ENCODE measurements at places on chromosomes 4 and X. TPM values are rescaled to one million over a fixed set of nuclear protein-coding genes. Genes with fewer than 3 reads are reported as not detected.

The C1QTNF7 gene
- not detected for total RNA-seq

The ITM2A gene
- 185 TPM for total RNA-seq

The CLDN22 gene
- total RNA-seq: not detected

The RS1 gene
- not detected for total RNA-seq

The ZNF280C gene
- total RNA-seq: 6.2 TPM

The PHEX gene
- 0.08 TPM for total RNA-seq

The SERPINA7 gene
- total RNA-seq: not detected

The ZNF630 gene
- total RNA-seq: 0.52 TPM

DNA sequence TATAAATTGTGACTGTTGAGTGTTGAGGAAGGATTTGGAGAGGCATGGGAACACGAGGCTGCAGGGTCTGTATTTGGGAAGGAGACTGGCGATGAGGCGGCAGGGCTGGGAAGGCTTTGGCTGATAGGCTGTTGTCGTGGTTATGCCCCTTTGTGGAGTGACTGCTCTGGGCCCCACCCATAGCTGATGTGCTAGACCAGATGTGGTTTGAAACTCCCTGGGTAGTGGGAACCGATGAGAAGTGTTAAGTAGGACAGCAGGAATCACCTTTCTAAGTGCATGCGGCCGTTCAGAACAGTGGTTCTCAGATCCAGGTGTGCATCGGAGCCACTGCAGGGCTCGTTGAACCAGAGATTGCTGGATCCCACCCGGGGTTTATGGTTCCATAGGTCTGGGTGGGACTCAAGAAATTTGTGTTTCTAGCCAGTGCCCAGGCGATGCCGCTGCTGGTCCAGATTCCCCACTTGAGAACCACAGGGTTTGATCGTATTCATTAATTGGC lies 42.3 kb downstream of the TBC1D14 start:
- H3K4me1 ChIP-seq: peaks cover 24% of the 10 kb centered on the region
- DNase-seq: no peak
- H3K36me3 ChIP-seq: peaks cover 7% of the 10 kb centered on the region
- H3K27ac ChIP-seq: peak overlapping the region; percentile 60
- H3K27me3 ChIP-seq: no peaks in the 10 kb centered on the region

DNA sequence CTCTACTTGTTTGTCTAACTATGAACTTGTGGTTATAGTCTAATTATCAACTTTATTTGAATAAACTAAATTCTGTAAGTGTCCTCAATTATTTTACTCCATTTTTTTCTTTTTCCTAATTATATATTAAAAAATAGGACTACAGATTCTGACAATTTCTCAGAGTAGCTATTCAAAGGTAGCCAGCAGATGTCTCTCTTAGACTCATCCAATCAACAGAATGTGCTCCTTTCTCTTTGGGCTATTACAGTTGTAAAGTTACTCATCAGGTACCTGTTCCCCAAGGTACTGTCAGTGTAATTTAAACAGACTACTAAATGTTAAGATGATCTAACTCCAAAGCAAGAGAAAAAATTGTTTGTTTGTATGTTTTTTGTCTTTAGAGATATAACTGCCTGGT lies 248.6 kb downstream of the PCDH18 start:
- H3K4me3 ChIP-seq: no peak overlapping the region
- no peaks in the 10 kb centered on the region for H3K36me3 ChIP-seq
- no peak overlapping the region for H3K27ac ChIP-seq
- DNase-seq: no peak

DNA sequence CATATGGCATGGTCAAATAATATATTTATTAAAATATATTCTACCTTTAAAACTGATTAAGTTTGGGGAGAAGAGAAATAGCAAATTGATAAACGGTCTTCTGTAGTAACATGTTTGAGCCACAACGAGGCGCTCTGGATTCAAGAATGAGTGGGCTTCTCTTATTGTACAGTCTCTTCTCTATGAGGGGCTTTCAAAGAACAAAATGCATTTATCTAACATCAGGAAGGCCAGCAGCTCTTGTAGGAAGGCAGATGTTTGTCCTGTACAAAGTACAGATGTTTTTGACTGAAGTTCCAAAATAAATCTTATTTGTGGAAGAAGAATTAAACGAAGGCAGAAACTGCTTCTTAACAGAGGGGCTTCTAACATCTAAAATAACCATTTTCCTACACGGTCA lies 153.6 kb downstream of the RASL11B start:
- peaks cover 1% of the 10 kb centered on the region for H3K36me3 ChIP-seq
- H3K4me1 ChIP-seq: peaks cover 34% of the 10 kb centered on the region
- DNase-seq: peak; percentile 13
- no peaks in the 10 kb centered on the region for H3K27me3 ChIP-seq
- no peak overlapping the region for H3K27ac ChIP-seq

GRCh38 chr4:121696581-121697461 lies at the start of gene ANXA5:
TSS of gene ANXA5 (minus strand) at chr4:121696980. CDS start at chr4:121696589, 391 bp downstream.
- peaks cover 49% of the 10 kb centered on the region for H3K4me1 ChIP-seq
- H3K27me3 ChIP-seq: peaks cover 40% of the 10 kb centered on the region
- DNase-seq: peak; percentile 82
- H3K27ac ChIP-seq: peak within 1 kb of the TSS; percentile 100
- peaks cover 31% of the 10 kb centered on the region for H3K36me3 ChIP-seq
- H3K4me3 ChIP-seq: peak within 1 kb of the TSS; percentile 96

DNA sequence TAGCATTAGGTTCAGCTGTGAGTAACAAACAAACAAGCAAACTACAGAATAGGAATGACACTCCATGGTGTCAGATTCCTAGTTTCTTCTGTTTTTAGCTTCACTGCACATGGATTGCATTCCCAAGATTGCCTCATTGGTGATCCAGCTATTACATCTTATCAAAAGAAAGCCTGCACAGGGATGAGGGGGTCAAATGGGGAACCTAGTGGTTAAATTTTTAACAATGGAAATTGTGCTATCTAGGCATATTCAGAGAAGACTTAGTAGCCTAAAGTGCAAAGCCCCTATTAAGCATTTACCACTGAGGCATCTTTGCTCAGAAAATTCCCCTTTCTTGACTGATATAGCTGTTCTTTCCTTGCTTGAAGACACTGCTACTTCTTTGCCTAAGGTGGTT lies 3.9 kb upstream of the TTC29 start:
- peaks cover 20% of the 10 kb centered on the region for H3K4me1 ChIP-seq
- no peak for DNase-seq
- H3K27ac ChIP-seq: no peak overlapping the region
- H3K36me3 ChIP-seq: no peaks in the 10 kb centered on the region

- H3K27ac ChIP-seq: no peak overlapping the region
- DNase-seq: no peak
- no peak overlapping the region for H3K4me3 ChIP-seq
- no peaks in the 10 kb centered on the region for H3K36me3 ChIP-seq
Measured at GRCh38 chrX:16418650-16419049, 231.3 kb upstream of the S100G start.

DNA sequence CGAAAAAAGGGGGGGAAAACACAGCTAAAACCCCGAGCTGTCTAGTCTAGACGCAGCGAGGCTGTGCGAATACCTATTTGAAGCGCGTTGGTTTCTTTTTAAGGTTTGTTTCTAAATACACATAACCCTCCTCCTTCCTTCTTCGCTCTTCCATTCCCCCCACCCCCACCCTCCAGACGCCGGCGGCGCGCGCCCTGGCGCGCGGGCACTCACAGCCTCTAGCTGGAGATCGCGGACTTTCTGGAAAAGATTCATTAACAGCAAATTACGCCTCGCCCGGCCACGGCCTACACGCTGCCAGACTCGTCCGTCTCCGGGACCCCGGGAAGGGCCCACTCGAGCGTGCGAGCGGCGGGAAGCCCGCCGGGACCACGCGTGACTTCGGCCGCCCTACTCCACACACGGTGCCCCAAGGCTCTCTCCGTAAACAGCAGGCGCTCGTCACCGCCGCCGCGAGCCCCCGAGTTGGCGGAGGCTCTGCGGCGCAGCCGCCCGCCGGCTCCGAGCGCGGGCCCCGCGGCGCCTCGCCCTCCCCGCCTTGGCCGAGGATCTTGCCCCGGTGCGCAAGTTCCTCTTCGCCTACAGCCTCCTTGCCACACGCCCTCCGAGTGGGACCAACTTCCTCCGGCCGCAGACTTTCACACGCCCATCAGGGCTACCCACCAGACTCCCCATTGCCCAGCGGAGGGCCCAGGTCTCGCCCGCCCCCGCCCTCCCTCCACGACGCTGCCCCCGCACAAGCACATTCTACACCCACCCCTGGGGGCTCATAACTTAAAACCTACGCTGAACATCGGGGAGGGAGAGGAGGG lies 2.0 kb downstream of the BCOR start:
- peak overlapping the region; percentile 91 for H3K4me3 ChIP-seq
- H3K27ac ChIP-seq: peak overlapping the region; percentile 90
- no peaks in the 10 kb centered on the region for H3K27me3 ChIP-seq
- peak; percentile 32 for DNase-seq
- peaks cover 41% of the 10 kb centered on the region for H3K4me1 ChIP-seq

DNA sequence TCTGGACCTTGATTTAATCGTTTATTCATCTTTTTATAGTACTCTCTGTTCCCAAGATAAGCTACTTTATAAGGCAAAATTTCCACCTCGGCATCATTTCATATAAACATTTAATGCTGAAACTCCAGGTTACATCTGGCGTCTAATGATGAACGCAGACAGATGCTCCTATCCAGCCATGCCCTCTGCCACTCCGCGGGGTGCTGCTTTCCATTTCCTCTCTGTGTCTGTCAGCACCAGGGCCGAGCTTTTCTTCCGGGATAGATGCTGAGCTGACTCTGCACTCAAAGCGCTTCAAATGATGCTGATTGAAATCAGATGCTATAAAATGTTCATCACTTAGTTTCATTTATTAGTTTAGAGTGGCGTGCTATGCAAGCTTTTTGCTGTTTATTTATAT lies 80.5 kb upstream of the HELT start:
- H3K27me3 ChIP-seq: peaks cover 11% of the 10 kb centered on the region
- H3K4me3 ChIP-seq: no peak overlapping the region
- H3K36me3 ChIP-seq: no peaks in the 10 kb centered on the region

DNA sequence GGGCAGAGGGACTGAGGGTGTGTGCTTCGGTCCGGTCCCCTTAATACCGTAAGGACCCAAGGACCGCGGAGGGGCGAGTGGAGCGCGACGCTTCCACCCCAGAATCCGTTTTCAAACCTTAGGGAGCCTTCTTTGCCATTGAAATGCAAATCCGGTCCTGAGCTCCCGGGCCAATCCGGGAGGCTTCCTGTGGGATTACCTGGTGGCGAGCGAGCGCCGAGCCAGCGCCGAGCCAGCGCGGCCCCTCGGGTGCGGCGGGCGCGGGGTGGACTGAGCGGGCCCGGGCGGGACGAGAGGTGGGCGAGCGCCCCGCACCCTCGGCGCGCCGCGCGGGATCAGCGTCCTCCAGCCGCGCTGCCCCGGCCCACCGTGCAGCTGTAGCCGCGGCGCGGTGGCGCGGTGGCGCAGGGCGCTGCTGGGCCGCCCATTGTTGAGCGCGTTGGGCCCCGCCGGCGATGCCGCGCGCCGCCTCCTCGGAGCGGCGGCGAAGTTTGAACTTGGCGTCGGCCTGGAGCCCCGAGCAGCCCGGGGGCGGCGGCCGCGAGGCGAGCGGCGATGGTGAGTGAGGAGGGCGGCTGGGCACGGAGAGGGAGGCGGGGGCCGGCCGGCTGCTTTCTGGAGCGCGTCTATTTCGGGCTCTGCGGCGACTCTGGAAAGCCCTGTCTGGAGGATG lies 208.7 kb downstream of the SOWAHB start:
- DNase-seq: no peak
- H3K4me3 ChIP-seq: peak overlapping the region; percentile 57
- H3K27me3 ChIP-seq: peaks cover 75% of the 10 kb centered on the region
- H3K4me1 ChIP-seq: peaks cover 16% of the 10 kb centered on the region

DNA sequence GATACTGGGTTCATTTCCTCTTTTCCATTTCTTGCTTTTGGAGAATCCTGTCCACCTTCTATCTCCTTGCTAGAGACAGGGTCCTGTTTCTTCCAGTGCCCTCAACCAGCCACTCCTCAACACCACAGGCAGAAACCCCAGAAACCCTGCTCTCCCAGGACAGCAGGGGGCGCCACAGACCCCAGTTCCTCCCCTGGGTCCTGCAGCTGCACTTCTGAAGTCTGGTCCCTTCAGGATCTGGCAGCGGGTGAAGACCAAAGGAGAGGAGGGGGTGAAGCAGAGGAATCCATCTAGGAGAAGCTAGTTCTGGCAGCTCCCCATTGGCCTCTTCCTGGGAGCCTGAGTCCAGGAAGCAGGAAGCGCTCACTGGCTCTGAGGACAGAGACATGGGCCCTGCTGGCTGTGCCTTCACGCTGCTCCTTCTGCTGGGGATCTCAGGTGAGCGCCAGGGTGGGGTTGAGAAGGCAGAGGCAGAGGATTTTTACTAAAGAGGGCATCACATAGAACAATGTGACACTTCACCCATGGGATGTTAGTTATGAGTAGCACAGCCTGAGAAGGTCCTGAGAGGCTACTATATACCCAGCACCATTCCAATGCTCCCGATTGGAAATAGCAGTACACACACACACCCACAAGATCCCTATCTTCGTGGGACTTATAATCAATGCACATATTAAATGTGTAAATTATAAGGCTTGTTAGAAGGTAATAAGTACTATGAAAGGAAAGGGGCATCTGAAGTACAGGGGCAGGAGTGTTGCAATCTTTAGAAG lies at the start of gene PRSS48:
TSS of gene PRSS48 (plus strand) at position 375 of the 776 bp plus-strand sequence. CDS start at position 387, 12 bp downstream.
- no peaks in the 10 kb centered on the region for H3K4me1 ChIP-seq
- no peak within 1 kb of the TSS for H3K27ac ChIP-seq
- no peaks in the 10 kb centered on the region for H3K36me3 ChIP-seq
- H3K4me3 ChIP-seq: no peak within 1 kb of the TSS
- peak; percentile 49 for DNase-seq

DNA sequence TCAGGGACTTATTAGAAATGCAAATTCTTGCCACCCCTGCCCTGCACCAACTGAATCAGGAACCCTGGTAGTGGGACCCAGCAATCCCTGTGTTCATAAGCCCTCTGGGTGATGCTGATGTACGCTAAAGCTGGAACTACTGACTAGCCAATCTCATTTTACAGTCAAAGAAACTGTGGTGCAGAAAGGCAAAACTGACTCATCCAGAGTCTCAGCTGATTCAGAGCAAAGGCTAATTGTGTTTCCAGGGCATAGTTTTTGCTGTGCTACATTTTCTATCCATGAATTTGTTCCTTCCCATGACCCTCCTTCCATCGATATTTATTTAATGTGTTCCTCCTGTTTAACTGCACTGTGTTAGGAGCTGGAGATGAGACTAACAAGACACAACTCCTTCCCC lies 207.5 kb downstream of the REPS2 start:
- H3K27ac ChIP-seq: no peak overlapping the region
- no peak for DNase-seq
- H3K4me3 ChIP-seq: no peak overlapping the region

GRCh38 chrX:46569621-46570020 lies 3.9 kb upstream of the CHST7 start:
- no peak overlapping the region for H3K27ac ChIP-seq
- H3K27me3 ChIP-seq: no peaks in the 10 kb centered on the region
- H3K36me3 ChIP-seq: peaks cover 2% of the 10 kb centered on the region

Data from activated CD4-positive, alpha-beta T cell treated with anti-CD3 and anti-CD28 coated beads, Interleukin-2, amount 10 ng/mL, durations not matched to agents 7 days and 5 days (primary cell).